NCI-H1694 (cell line): ENCODE measurements at places on chromosomes 7 and 10.

DNA sequence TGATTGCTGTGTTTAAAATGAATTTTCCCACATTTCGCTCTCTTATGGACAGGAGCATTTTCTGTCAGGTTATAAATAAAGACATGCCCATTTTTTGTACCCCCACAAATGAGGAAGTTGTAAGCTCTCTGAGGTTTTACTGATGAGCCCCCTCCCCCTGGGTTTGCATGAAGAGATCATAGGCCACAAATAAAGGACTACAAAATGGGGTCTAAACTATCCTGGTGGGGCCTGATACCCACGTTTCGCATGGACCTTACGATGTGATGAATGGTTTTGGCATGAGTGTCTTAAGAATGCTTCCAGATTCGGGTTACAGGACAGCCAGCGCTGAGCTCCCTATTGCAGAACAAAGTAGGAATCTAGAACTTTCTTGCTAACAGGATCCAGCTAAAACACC lies 5.8 kb downstream of the IKZF1 start:
- no peak for DNase-seq

GRCh38 chr7:139041378-139042085 lies 5.7 kb upstream of the ZC3HAV1L start:
- DNase-seq, result no peak

GRCh38 chr10:15426115-15426514 lies 55.0 kb upstream of the FAM171A1 start:
- no peak for DNase-seq

DNA sequence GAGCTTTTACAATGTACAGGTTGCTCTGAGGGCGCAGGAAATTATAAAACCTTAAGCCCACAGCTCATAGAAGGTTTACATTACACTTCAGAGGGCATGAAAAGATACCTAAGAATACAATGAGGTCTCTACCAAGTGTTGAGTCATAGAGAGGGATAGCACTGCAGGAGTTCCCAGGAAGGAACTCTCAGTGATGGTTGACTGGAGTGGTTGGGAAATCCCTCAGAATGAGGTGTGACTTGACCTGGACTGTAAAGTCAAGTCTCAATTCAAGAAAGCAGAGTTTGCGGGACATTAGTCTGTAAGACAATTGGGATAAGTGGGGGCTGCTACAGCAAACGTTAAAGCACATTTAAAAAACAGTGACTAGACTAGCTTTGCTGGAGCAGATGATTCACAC lies 21.9 kb downstream of the TNKS2 start:
- DNase-seq, result no peak

- DNase-seq, result no peak
Observed at GRCh38 chr10:56135828-56136227, 225.2 kb downstream of the ZWINT start.

DNA sequence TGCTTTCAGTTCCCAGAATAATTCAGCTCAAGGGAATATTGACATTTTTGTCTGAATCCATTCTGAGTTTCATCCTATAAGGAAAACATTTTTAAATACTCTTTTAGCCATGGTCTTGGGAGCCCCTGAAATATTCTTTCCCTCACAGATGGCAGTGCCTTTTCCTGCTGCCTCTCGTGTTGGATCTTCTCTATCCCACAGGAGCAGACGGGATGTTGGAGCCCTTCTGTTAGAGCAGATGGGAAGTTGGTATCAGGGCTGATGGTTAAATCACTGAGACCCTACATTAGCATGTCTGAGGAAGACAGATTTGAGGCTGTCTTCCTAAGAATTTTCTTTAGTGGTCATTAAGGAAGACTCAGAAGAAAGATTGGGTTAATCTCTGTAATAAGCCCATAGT lies 737.8 kb downstream of the LRMDA start:
- DNase-seq, result no peak

GRCh38 chr10:6416892-6417512 lies 163.1 kb downstream of the PRKCQ start:
- peak; percentile 33 for DNase-seq

DNA sequence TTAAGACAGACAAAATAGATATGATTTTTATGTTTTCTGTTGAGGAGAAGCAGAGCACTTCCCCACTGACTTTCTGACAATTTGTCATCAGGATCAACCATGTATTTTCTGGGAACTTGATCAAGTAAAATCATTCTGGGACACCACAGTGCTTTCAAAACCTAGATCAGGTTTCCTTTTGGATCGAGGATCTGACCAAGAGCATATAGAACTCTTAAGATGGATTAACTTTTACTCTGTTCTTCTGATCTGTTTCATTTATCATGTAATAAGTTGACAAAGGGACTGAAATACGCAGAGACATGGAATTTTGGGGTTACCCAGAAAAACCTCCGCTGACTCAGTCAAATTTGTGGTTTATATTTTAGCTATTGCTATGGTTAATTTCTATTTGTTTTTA lies 136.0 kb upstream of the WNT16 start:
- no peak for DNase-seq

DNA sequence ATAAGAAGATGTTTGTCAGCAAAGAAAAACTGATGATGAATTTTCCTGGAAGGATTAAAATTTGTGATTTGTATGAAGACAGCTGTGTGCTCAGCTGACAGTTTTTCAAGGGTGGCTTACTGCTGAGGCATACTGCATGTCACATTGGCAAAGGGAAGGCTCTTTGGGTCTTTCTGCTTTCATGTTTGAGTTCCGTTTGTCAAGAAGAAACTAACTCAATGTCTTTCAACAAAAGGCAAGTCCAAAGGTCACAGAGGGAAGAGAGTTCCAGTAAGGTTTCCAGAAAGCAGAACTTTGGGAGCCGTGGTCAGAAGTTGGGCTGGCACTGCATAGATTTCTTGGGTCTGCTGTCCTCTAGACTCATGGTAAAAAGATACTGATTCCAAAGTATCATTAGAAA lies 16.9 kb downstream of the DYDC2 start:
- DNase-seq, result no peak

GRCh38 chr10:102555781-102556328 lies 52.1 kb downstream of the SUFU start:
- no peak for DNase-seq

- no peak for DNase-seq
Observed at GRCh38 chr10:126595160-126595559, 75.3 kb downstream of the C10orf90 start.

DNA sequence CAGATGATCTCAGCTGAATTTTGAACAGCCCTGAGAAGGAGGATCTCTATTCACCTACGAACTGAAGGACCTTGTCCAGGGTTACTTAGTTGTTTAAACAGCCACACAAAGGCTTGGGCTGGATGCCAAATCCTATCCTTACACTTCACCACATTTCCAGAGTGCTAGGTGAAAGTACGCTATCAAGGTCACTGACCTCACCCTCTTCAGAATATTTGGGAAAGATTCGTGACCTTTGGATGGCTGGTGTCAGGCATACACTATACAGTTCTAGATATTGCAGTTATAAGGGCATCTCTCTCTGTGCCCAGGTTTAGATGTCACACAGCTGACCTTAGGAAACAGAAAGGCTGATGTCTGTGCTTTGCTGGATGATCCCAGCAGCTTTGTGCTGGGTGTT lies 61.2 kb upstream of the ABLIM1 start:
- DNase-seq, result no peak

GRCh38 chr10:117432866-117433265 lies 57.6 kb upstream of the PDZD8 start:
- DNase-seq, result no peak

DNA sequence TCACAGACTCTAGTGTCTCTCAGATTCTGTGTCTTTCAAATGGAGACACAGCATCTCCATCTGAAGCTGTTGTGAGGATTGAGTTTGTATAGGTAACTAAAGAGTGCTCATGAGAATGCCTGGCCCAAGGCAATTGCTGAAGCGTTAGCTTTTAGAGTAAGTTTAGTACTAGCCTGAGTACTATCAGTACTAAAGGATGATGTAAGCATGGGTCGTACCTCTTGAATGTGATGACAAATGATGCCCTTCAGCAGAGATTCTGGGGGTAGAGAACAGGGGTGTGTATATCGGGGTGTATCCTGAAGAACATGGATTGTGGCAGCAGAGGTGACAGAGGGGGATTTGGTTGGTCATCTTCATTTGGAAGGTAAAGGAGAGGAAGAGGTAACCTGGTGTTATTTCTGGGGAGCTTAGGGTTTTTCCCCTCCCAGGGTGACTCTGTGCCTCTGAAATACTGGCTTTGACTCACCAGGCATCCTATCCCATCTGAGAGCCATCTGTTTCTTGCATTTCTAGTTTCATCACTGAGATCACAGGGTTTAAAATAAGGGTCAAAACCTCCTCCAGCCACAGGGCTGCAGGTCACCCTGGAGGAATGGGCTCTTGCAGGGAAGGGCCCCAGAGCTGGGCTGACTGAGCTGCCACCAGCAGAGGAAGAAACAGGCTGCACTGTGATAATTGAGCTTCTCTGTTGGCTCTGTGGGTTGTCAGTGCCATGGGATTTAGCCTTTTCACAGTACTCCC lies 756.0 kb downstream of the KCNMA1 start:
- DNase-seq, result no peak

DNA sequence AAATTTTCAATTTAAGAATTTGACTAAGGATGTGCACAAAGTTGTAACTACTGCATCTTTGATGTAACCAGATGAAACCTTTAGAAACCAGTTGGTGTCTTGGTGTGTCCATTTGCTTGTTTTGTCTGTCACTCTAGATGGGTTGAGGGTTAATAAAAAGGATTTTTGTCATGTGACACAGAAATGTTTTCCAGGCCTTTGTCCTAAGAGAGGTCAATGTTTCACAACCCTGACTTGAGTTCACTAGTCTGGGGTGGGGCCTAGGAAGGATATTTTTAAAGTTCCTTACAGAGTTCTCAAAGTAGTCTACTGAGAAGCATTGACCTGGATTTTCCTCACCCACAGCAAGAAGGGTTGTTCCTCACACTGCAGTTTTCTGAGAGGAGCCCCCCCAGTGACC lies 90.3 kb downstream of the HERPUD2 start:
- DNase-seq, result no peak

GRCh38 chr10:86824151-86824550 lies 67.7 kb downstream of the BMPR1A start:
- DNase-seq, result no peak

DNA sequence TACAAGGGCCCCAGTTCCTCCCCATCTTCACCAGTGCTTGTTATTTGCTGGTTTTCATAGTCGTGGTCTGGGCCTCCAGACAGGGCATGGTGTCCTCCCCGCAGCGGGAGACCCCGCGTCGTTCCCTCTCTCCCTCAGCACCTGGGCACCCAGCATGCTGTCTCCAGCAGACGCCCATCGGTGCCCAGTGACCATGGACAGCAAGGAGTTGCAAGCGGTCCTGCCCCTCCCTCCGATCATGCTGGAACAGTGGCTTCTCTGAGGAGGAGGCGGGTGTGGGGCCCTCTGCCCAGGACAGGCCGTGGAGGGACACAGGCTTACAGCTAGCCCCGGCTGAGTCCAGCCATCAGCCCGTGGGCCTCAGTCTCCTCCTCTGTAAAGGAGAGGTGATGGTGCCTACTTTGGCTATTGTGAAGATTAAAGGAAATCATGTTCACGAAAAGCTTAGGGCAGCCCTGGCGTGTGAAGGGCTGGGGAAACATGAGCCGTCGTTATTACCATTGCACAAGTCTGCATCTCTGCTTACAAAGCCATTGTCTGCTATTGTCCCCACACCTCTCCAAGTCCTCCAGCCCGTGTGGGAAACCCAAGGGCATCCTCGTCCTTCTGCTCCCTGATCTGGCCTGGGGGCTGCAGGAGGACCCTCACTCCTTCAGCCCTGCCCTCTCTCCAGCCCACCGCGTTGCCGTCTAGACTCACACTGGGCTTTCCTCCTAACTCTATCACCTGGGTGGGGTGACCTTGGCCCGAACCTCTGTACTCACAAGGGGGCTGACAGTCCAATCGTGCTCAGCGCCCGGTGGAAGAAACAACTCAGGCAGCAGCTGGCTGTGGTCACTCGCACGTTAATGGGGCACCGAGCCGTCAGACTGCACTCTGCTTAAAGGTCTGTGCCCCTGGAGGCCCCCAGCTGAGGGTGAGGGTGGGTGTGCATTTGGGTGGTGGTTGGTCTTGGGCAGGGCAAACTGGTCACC lies 29.9 kb downstream of the EN2 start:
- DNase-seq, result no peak

DNA sequence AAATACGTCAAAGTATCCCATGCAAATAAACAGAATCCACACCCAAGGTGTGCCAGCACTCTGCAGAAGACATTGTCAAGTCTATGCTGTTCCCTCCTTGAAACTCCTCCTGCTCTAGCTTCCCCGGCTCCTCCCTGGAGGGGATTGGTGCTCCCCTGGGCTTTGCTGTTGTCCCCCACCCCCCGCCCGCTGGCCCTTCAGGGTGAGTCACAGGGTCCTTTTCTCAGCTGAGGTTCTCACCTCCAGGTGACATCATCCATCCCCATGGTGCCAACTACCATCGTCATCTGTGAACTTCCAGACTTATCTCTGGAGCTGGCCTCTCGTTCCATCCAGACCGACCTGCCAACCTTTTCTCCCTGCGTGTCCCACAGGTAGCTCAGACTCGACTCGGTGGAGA lies 77.0 kb downstream of the ITIH5 start:
- DNase-seq, result no peak

DNA sequence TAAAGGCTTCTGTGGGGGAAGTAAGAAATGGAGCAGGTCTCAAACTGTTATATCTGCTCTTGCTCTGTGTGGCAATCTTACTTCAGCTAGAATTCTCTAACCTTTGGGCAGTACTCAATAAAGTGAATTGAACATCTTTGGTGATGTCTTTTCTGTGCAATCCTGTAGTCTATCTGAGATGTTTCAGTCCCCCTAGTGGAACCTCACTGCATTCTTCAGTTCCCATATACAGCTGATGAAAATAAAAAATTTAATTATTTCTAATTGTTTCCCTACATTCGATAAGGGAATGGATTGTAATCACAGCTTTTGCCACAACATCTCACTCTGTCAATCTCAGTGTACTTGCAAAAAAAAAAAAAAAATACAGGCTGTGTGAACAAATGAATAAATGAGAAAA lies 522.6 kb downstream of the DNAJB9 start:
- no peak for DNase-seq

- DNase-seq, result no peak
Observed at GRCh38 chr7:98833022-98833421, 36.8 kb downstream of the TMEM130 start.

DNA sequence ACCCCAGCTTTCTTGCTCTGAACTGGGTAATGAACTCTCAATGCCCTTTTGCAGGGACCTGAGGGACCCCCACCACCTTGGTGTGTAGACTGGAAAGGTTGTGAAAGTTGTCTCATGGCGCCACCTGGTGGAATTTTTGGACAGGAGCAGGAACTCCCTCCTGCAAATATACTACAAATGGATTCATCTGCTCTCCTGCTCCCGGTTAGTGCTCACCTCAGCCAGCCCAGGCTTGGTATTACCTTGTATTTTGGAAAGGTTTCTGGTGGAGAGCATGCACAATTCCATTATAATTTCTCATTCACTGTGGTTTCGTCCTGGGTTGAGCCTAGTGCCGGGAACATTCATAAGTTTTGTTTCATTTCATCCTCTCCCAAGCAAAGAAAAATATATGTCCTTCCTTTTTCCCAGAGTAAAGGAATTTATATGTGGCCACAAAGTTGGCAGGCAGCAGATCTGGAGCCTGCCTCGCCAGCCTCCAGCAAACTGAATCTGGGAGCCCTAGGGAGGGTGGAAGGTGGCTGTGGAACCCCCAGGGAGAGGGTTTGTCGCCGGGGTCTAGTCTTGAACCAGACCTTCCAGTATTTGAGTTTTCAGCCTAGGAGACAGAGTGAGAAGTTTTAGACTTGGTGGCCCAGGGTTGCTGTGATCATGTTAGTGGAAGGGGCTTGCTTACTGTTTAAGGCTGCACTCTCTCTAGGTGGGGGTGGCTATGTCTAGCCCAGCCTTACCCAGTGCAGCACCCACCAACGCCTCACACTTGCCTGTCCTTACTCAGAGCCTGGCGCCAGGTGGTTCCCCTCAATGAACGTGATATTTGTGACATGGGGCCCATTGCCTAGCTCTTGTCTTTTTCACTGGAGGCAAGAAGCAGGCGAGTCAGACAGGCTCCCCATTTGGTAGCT lies 9.5 kb downstream of the FAM241B start:
- DNase-seq, result peak; percentile 39
